Natural killer cell treated with Interleukin-12 subunit alpha and Interleukin-12 subunit beta and Interleukin-15 and Interleukin-18, amount 100 ng/mL, for 72 hours (primary cell): ENCODE measurements at places on chromosomes 7 and 10. TPM values are rescaled to one million over a fixed set of nuclear protein-coding genes. Genes with fewer than 3 reads are reported as not detected.

Gene MSS51
- 8.5 TPM for total RNA-seq

Gene CALY
- not detected for total RNA-seq

Gene PEX1
- total RNA-seq, result 11.5 TPM

Gene GOLGA7B
- total RNA-seq, result 1.8 TPM

GRCh38 chr10:76640806-76641205 lies 996.8 kb downstream of the KCNMA1 start:
- no peaks in the 10 kb centered on the region for H3K4me1 ChIP-seq
- DNase-seq, result no peak
- H3K27me3 ChIP-seq, result no peaks in the 10 kb centered on the region
- H3K36me3 ChIP-seq, result no peaks in the 10 kb centered on the region
- H3K4me3 ChIP-seq, result no peak overlapping the region
- no peak overlapping the region for H3K27ac ChIP-seq

- no peak overlapping the region for H3K27ac ChIP-seq
- peaks cover 5% of the 10 kb centered on the region for H3K36me3 ChIP-seq
- H3K27me3 ChIP-seq, result peaks cover 51% of the 10 kb centered on the region
- H3K4me3 ChIP-seq, result no peak overlapping the region
- no peak for DNase-seq
Observed at GRCh38 chr7:96521068-96521894, 188.4 kb downstream of the SEM1 start.

DNA sequence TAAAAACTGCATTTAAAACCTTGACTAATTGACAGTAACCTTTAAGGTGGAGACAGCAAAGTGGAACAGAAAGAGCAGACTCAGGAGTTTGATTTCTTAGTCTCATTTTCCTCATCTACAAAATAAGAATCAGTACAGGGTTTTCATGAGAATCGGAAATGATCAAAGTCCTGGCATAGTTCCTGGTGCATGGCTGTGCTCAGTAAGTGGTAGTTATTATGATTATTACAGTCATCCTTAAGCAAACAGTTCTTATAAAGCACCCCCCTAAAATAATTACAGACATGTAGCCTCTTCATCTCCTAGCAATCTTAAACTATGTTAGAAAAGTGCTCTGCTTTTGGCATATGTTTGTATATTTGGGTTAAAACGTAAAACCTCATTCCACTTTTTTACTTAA lies 18.0 kb downstream of the NEBL start:
- H3K27ac ChIP-seq, result no peak overlapping the region
- H3K4me3 ChIP-seq, result no peak overlapping the region
- no peak for DNase-seq
- H3K4me1 ChIP-seq, result no peaks in the 10 kb centered on the region

GRCh38 chr7:68699090-68699711 lies 899.1 kb upstream of the AUTS2 start:
- no peaks in the 10 kb centered on the region for H3K4me1 ChIP-seq
- peaks cover 4% of the 10 kb centered on the region for H3K36me3 ChIP-seq
- no peak overlapping the region for H3K27ac ChIP-seq
- H3K4me3 ChIP-seq, result no peak overlapping the region
- DNase-seq, result no peak

DNA sequence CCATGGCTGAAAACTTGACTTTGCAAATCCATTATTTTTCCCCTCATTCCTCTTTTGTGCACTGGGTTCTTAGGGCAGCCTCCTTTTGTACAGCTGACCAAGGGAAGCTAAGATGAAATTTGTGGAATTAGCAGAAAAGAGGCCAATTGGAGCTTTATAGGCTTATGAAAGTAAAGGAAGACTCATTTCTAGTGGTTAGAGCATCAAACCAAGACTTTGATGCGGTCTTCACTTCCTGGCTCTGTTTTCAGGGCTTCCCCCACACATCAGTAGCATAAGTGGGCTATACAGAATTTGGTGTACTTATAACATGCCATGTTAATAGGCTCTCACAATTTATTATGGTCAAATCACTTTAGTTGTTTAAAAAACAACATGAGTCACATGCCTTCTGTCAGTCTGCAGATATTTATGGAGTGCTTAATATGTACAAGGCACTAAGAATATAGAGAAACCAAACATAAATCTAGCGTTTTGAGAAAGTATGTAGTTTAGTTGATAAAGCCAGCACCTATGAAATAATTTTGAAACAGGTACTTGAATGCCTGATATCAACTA lies 5.7 kb downstream of the AUTS2 start:
- no peak for DNase-seq
- H3K27me3 ChIP-seq, result peaks cover 7% of the 10 kb centered on the region
- peaks cover 9% of the 10 kb centered on the region for H3K4me1 ChIP-seq

DNA sequence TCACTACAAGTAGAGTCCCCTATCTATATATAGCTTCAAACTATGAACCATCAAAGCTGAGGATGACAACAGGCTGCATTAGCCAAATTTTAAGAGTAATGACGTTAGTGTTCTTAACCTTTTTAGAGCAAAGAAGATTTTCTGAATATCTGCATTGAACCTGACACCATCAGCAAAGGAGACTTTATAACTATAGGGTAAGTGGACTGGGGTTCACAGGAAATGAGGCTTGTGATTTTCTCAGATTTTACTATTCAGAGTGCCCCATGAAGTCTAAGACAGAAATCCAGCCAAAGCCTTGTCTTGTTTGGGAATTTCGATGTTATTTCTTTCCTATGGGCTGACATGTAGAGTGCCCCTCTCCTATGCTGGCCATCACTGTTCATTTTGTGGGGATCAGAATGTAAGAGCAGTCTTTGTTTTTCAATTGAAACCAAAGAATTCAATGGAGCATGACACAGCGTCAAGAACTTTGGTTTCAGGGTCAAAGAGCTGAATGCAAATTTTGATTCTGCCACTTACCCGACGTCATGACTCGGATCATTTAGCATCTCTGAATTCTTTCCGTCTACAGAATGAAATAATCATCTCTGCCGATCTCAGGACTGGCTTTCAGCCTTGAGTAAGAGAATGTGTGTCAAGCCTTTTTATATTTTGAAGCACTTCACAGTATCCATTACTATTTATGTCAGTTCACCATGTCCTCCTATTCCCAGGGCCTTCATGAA lies 52.7 kb downstream of the DENND11 start:
- H3K36me3 ChIP-seq, result peaks cover 9% of the 10 kb centered on the region
- H3K4me1 ChIP-seq, result peaks cover 1% of the 10 kb centered on the region

DNA sequence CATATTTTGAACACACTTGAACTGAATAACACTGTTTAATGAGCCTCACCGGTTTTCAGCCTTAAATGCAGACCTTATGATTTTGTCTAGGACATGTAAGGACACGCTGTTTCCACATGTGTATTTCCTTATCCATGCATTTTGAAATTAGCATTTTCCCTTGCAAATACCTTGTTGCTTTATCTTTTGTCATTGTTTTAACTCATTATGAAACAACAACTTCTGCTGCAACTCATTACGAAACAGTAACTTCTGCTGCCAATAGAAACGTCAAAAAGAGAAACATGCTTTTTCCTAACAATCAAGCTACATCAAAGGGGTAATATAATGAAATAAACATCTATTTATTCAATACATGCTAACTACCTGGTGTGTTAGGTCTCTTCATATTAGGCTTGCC lies 322.0 kb downstream of the AGMO start:
- no peak overlapping the region for H3K27ac ChIP-seq
- H3K36me3 ChIP-seq, result no peaks in the 10 kb centered on the region
- no peak overlapping the region for H3K4me3 ChIP-seq
- no peak for DNase-seq
- no peaks in the 10 kb centered on the region for H3K27me3 ChIP-seq

- H3K27ac ChIP-seq, result no peak overlapping the region
- no peaks in the 10 kb centered on the region for H3K27me3 ChIP-seq
- no peak overlapping the region for H3K4me3 ChIP-seq
Observed at GRCh38 chr7:101112233-101112632, 14.7 kb upstream of the SERPINE1 start.

DNA sequence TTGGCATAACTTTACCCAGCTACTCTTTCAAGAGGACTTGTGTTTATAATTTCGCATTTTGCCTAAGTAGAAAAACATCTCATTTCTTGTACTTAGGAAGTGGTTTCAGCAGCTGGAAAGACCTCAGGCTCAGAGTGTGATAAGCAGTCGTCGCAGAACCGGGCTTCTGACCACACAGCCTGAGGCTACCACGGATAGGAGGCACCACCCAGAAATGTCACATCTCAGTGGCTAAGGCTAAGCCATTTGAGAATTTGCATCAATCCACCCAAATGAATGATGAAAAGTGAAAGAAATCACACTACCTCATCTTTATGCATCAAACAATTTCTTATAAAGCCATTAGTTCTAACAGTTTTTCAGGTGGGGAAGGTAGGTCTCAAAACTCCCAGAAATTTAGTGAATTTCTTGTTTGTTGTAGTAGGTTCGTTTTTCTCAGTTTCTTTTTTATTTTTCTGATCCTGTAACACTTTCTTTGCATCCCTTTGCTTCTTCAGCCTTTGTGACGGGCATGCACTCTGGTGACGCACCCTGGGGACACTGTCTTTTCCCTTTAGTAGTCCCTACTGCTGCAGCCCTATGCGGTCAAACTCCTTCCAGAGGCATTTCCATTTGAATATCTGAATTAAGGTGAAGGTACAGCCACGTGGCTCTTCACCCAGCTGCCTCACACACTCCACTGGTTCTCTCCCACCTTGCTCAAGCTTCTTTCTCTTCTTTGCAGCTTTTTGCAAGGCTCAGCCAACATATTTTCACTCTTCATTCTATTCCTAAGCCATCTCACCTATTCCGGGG lies 68.5 kb downstream of the MAP3K8 start:
- peak overlapping the region; percentile 97 for H3K27ac ChIP-seq
- DNase-seq, result peak; percentile 92
- no peaks in the 10 kb centered on the region for H3K27me3 ChIP-seq
- H3K4me1 ChIP-seq, result peaks cover 80% of the 10 kb centered on the region
- peaks cover 12% of the 10 kb centered on the region for H3K36me3 ChIP-seq

- no peaks in the 10 kb centered on the region for H3K36me3 ChIP-seq
- DNase-seq, result peak; percentile 35
- no peak overlapping the region for H3K27ac ChIP-seq
- H3K4me3 ChIP-seq, result no peak overlapping the region
Observed at GRCh38 chr10:47454008-47454779, 29.7 kb downstream of the ANXA8 start.

DNA sequence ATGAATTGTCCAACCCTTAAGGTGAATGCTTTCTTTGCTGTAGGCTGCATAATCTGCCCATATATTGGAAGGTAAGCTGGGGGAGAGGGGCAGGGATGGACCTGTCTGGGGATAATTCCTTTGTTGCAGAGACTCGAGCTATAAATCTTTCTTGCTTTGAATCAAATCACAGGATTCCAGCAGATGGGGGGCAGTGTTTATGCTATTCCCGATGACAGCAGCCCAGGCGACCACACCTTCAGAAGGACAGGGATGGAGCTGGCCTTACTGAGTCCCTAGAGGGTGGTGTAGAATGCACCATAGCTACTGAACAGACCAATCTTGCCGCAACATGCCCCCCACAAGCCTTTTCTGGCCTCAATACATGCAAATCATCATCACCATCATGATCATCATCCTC lies 2.5 kb downstream of the PODXL start:
- H3K36me3 ChIP-seq, result no peaks in the 10 kb centered on the region
- H3K4me3 ChIP-seq, result no peak overlapping the region
- peaks cover 5% of the 10 kb centered on the region for H3K4me1 ChIP-seq
- no peak overlapping the region for H3K27ac ChIP-seq

GRCh38 chr10:119653209-119653608 lies 2.0 kb downstream of the BAG3 start:
- peaks cover 3% of the 10 kb centered on the region for H3K27me3 ChIP-seq
- H3K36me3 ChIP-seq, result no peaks in the 10 kb centered on the region
- no peak overlapping the region for H3K27ac ChIP-seq
- H3K4me3 ChIP-seq, result peak overlapping the region; percentile 80
- H3K4me1 ChIP-seq, result peaks cover 33% of the 10 kb centered on the region
- no peak for DNase-seq

- H3K27ac ChIP-seq, result no peak overlapping the region
- peaks cover 3% of the 10 kb centered on the region for H3K4me1 ChIP-seq
- H3K27me3 ChIP-seq, result no peaks in the 10 kb centered on the region
- no peaks in the 10 kb centered on the region for H3K36me3 ChIP-seq
Observed at GRCh38 chr7:133545618-133546017, 292.7 kb downstream of the EXOC4 start.

DNA sequence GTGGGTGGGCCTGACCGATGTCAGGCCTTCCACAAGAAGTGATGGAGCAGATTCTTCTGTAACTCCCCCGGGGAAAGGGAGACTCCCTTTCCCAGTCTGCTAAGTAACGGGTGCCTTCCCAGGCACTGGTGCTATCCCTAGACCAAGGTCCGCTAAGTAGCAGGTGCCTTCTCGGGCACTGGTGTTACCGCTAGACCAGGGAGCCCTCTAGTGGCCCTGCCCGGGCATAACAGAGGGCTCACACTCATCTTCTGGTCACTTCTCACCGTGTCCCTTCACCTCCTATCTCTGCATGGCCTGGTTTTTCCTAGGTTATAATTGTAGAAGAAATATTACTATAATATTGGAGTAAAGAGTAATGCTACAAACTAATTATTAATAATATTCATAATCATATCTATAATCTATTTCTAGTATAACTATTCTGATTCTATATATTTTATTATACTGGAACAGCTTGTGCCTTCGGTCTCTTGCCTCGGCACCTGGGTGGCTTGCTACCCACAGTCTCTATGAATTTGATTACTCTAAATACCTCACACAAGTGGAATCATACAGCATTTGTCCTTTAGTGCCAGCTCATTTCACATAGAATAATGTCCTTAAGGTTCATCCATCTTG lies 1378.7 kb downstream of the XPNPEP1 start:
- no peak overlapping the region for H3K4me3 ChIP-seq
- no peaks in the 10 kb centered on the region for H3K27me3 ChIP-seq
- H3K27ac ChIP-seq, result no peak overlapping the region

DNA sequence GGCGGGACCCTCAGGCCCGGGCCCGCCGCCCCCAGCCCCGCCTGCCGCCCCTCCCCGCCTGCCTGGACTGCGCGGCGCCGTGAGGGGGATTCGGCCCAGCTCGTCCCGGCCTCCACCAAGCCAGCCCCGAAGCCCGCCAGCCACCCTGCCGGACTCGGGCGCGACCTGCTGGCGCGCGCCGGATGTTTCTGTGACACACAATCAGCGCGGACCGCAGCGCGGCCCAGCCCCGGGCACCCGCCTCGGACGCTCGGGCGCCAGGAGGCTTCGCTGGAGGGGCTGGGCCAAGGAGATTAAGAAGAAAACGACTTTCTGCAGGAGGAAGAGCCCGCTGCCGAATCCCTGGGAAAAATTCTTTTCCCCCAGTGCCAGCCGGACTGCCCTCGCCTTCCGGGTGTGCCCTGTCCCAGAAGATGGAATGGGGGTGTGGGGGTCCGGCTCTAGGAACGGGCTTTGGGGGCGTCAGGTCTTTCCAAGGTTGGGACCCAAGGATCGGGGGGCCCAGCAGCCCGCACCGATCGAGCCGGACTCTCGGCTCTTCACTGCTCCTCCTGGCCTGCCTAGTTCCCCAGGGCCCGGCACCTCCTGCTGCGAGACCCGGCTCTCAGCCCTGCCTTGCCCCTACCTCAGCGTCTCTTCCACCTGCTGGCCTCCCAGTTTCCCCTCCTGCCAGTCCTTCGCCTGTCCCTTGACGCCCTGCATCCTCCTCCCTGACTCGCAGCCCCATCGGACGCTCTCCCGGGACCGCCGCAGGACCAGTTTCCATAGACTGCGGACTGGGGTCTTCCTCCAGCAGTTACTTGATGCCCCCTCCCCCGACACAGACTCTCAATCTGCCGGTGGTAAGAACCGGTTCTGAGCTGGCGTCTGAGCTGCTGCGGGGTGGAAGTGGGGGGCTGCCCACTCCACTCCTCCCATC lies 82.7 kb downstream of the PAX2 start:
- H3K4me3 ChIP-seq, result peak overlapping the region; percentile 90
- peaks cover 23% of the 10 kb centered on the region for H3K4me1 ChIP-seq
- H3K27ac ChIP-seq, result no peak overlapping the region
- no peaks in the 10 kb centered on the region for H3K36me3 ChIP-seq
- DNase-seq, result peak; percentile 65
- H3K27me3 ChIP-seq, result peaks cover 34% of the 10 kb centered on the region
